Fibroblast of villous mesenchyme (primary cell): ENCODE measurements at places on chromosomes 12 and 14. TPM values are rescaled to one million over a fixed set of nuclear protein-coding genes. Genes with fewer than 3 reads are reported as not detected.
A peak's percentile ranks its signal among the peaks of the same experiment; 100 is the strongest.

Gene IKZF4
- 1.3 and 3.5 TPM in 2 replicates for total RNA-seq

Gene TRHDE
- total RNA-seq: 20.9 and 33.7 TPM in 2 replicates

Gene KRT85
- total RNA-seq: not detected in 2 replicates

Gene RNF212B
- total RNA-seq: not detected in 2 replicates

DNA sequence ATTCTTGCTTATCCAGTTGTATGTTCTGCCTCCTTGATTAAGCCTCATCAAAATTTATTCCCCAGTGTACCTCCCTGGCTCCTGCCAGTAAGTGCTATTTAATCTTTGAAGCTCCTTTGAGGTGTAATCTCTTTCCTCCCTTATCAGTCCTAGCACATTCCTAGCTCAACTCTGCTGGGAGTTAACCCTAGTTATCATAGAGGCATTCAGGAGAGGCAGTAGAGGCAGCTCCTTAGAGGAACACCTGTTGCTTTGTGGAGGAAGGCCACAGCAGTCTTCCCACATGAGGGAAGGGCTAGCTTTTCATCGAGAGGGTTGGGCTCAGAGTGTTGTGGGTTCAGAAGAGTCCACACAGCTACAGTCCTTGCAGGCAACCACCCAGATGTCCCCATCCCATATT, 182.4 kb upstream of the ARID2 start:
- DNase-seq: no peak

- no peak for DNase-seq
These were observed 200.5 kb upstream of the GRIP1 start for GRCh38 chr12:66879409-66879808.

- DNase-seq: no peak
These were observed 13.1 kb upstream of the MMP17 start for GRCh38 chr12:131815131-131815530.

- peak; percentile 71 for DNase-seq
These were observed at the start of gene SLC39A2 for GRCh38 chr14:20998674-20999366. TSS of gene SLC39A2 (plus strand) at chr14:20999293. CDS start at chr14:20999447, 154 bp downstream.

GRCh38 chr12:2282318-2282717, 229.5 kb downstream of the CACNA1C start:
- peak; percentile 42 for DNase-seq

- DNase-seq: no peak
These were observed 11.1 kb downstream of the BAG5 start for GRCh38 chr14:103551338-103551762.

GRCh38 chr12:43988838-43989560, 153.1 kb downstream of the TMEM117 start:
- DNase-seq: no peak
